ENCODE measurements at places on chromosomes 1 and 21. TPM values are rescaled to one million over a fixed set of nuclear protein-coding genes. Genes with fewer than 3 reads are reported as not detected.

- no peak for DNase-seq
These were observed at the start of gene LDLRAD2 for GRCh38 chr1:21811875-21812305. Gene LDLRAD2, plus strand, starts transcription at chr1:21812265. Its CDS starts 187 bp downstream, at chr1:21812452.

GRCh38 chr1:9281071-9281827 lies 11.4 kb upstream of the SPSB1 start:
- DNase-seq: no peak

DNA sequence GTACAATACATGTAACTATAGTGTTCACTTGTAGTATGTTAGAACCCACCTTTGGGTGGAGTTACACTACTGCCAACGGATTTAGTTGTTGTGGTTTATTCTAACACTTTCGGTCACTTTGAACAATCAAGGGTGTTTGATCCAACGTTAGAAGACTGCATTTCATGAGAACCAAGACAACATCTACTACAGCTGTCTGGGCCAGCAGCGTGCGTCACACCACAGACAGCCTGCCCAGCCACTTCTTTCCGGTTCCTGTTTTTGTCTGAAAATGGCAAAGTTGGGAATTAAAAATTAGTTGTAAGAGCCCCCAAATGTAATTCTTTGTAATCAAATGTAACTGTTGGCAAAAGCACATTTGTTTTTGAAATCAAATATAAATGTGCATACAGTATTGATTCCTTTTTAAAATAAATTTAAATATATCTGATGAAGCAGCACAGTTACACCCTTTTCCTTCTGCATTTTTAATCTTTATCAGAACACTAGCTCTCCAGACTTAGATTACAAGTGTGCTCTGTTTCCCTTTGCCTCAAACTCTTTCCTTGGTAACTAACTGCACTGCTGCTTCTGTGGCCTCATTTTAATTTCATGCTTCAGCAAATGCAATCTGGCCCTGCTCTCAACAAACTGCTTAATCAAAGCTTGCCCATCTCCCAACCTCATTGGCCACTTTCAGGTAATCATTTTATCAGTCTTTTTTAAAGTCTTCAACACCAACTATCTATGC lies 86.6 kb upstream of the DPH5 start:
- DNase-seq: peak; percentile 75

- no peak for DNase-seq
These were observed 474.3 kb upstream of the CAMK1G start for GRCh38 chr1:209109001-209109785.

- no peak for DNase-seq
These were observed 54.1 kb downstream of the MRPL37 start for GRCh38 chr1:54254055-54254454.

PM20D1 gene
- total RNA-seq: 0.59 TPM

DNA sequence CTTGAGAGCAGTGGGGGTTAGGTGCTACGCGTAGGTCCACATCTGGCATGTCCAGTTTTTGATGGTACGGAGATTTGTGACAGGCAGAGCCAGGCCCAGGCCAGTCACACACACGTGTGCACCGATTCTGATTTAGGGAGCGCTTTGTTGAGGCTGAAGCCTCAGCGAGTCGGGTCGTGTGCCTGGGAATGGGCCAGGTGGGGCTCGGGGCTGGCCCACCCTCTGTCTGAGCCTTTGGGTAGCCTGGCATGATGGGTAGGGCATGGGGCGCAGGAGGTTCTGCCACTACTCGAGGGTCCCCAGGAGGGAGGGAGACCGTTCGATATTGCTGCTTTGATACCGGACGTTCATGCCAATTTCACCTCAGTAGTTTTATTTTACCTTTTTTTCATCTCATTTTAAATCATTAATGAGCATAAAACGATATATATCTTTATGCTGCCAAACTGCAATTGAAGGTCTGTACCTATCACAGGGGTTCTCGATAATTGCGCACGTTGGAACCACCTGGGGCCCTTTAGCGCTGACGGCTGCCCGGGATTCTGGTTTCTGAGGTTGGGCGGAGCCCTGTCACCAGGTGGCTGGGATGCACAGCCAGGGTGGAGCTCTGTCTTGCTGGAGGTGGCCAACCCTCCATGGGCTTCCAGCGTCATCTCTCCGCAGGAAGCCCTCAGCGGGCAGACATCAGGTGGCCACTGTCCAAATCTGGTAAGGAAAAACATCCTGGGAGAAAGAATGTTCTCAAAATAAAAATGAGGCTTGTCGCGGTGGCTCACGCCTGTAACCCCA lies 71.9 kb downstream of the SCCPDH start:
- no peak for DNase-seq

- no peak for DNase-seq
These were observed 1.0 kb upstream of the TNNI1 start for GRCh38 chr1:201422436-201423030.

DNA sequence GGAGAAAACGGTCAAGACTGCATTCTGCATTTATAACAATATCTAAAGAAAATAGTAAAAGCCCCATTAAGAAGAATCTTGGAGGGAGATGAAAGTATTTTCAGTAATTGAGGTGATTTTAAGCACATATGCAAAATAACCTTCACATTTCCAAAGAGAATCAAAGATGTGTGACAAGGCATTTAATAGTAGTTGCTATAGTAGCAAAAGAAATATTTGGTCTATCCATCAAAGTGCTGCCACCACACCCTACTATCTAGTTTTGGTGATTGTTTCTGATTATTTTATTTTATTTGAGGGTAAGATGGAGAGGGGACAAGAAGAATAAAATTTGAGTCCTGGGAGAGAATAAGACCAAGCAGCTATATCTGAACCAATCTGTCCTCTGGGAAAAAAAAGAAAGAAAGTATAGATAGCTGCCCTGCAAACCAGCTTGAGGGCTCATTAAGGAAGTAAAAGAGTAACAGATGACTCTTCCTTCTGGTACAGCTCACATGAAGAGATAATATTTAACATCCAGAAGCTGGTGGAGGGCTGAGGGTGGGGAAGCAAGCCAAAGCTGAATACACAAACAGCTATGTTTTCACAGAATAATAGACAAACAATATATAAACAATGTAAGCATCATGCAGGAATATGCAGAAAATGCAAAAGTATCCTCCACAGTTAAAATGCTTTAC lies 47.2 kb upstream of the RASAL2 start:
- DNase-seq: no peak

GRCh38 chr1:89670163-89670562 lies 37.2 kb downstream of the LRRC8C start:
- DNase-seq: no peak

- DNase-seq: no peak
These were observed 17.7 kb downstream of the CSMD2 start for GRCh38 chr1:34147301-34147700.

- peak; percentile 68 for DNase-seq
These were observed 48.4 kb downstream of the COLGALT2 start for GRCh38 chr1:183989078-183989577.

- no peak for DNase-seq
These were observed 13.4 kb downstream of the EPRS1 start for GRCh38 chr1:220032911-220033310.

CASQ1 gene
- total RNA-seq: not detected

GPR25 gene
- total RNA-seq: not detected

MANEAL gene
- total RNA-seq: 0.74 TPM

- no peak for DNase-seq
These were observed 69.7 kb upstream of the IPO9 start for GRCh38 chr1:201759194-201759815.

DNA sequence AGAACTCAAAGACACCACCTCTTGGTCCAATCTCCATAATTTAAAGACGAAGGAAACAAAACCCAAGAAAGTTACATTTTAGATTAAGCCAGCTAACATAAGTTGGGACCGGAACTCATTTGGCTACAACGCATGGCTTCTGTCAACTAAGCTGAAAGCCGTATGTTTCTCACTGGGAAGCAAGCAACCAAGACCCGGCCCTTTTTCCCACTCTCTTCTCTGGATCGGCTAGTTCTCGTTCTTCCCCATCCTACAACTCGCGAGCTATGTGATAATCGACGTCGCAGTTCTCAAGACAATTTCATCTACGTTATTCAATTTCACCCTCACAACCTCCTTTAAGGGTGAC lies 601 bp downstream of the CCT8 start:
- DNase-seq: no peak

IL23R gene
- 14.9 TPM for total RNA-seq

- DNase-seq: no peak
These were observed 194.3 kb upstream of the GREM2 start for GRCh38 chr1:240806200-240806745.

DNA sequence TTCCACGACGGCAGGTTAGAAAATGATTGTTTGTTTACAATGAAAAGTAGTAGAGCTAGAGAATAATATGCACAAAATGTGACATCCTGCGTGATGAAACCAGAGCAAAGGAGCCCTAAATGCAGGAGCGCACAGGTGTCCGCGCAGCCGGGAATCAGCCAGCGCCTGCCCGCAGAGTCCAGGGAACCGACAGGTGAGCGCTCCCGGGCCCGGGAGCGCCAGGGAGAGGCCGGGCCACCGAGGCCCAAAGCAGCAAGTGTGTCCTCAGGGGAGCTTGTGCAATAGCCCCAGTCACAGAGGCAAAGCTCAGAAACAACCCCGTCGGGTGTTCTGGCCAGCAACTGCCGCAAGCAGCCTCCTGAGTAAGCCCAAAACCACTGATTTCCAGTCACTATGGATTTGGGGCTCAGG lies 789 bp upstream of the GALE start:
- DNase-seq: no peak

- DNase-seq: no peak
These were observed 10.9 kb downstream of the VWA5B1 start for GRCh38 chr1:20301463-20302107.

GRCh38 chr21:18253221-18253620 lies 8.6 kb downstream of the CHODL start:
- DNase-seq: no peak

DNA sequence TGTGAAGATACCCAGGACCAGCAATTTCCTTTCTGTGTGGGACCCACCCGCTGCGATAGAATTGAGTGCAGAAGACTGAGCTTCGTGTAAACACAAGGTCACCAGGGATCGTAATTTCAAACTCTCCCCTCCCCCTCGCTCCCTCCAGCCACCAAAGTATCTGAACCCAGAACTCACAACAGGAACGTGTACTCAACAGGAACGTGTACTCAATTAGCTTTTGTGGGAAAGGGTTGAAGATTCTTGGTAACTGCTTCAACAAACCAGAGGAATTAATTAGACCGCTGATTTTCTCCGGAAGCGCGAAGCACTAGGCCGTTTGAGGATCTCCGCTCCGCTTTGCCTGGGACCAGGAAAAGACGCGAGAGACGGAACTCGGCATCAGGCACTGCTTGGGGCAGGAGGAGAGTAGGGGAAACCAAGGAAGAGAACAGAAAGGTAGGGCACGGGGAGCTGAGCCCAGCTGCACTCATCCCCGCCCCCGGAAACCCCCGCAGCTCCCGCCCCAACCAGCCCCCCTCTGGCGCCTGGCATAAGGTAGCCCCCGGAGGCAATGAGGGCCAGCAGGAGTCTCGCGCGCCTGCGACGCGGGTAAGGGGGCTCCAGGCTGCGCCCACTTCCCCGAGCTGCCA lies 453 bp downstream of the DRAM2 start:
- peak; percentile 59 for DNase-seq

- no peak for DNase-seq
These were observed 15.2 kb downstream of the DBT start for GRCh38 chr1:100234432-100234831.

- DNase-seq: no peak
These were observed 10.4 kb upstream of the KLF18 start for GRCh38 chr1:44151808-44152207.

GBP4 gene
- total RNA-seq: 22.9 TPM

DNA sequence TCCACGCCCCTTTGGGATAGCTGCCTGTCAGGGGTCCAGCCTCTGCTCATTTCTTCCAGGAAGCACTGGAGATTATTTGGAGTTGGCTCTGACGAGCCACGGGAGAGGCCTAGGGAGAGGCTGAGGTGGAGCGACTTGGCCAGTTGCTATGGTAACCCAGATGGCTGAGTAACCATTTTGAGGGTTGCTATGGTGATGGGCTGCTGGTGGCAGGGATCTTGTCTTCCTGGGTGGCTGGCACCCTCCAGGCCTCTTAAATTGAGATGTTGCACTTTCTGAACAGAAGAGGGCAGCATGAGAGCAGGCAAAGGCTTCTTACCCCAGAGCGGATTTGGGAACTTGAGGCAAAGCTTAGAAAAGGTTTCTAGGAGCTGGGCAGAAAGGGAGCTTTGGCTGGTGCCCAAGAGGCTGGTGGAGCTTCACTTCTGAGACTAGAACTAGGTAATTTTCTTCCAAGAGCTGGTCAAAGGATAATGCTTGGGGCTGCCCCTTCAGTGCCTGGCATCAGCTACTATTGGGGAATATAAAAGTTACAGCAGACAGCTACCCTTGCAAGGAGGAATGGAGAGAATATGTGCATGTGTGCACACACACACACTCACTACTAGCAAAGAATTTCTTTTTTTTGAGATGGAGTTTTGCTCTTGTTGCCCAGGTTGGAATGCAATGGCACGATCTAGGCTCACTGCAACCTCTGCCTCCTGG lies 72.5 kb downstream of the NDUFS5 start:
- DNase-seq: peak; percentile 73

DNA sequence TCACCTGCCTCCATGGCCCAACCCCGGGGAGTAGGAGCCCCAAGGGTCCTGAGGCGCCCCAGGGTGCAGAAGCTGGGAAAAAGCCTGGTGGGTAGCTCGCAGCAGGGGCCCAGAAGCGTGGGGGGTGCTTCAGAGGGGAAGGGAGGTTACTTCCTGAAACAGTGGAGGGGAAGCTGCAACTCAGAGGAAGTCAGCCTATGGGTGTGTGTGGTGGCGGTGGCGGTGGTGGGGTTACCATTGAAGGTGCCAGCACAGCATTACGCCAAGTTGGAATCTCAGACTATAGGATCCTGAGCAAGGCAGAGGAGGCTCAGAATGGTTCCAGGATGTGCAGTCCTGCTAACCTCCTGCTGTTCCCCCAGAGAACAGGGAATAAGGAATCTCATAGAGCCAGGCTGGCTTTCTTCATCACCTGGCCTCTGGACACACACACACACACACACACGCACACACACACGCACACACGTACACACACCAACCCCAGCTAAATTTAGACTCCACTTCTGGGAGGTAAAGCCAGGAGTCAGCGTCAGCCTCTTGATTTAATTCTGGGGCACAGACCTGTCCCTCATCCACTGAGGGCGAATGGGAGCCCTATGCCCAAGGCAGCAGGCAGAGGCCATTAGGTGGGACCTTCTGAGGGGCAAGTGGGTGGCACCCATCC lies 1.3 kb downstream of the DENND4B start:
- DNase-seq: peak; percentile 84

LAX1 gene
- 11.6 TPM for total RNA-seq

DNA sequence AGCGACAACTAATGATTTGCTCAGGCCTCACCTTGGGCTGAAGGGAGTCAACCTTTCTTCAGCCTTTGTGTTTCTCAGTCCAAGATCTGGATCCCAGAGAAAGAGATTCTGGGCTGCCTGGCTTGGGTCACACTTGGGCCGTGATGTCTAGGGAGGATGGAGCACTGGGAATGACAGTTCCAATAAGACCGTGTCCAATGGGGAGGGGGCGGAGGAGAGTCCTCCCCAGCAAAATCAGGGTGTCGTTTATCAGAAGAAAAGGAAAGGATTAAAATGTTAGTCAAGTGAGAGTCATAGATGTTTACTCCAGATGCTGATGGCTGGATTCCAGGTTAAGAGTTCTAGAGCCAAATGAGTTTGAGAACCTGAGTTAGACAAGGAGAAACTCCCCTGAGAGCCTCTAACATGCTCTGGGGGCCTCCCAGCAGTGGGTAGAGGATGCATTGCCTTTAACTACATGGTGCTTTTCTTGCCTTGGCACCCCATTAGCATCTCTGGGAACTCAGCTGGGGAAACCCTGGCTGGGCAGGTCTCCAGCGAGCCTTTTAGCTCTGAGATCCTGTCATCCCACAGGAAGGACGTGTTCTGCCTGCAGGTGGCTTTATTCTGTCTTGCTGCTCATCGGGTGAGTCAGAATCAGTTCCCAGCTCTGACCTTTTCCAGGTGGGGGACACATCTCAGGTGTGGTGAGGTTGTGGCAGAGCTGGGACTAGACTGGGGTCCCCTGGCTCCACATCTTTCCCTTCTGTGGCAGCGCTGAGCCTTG lies 22.2 kb downstream of the NIPAL3 start:
- DNase-seq: peak; percentile 17

Data from activated naive CD4-positive, alpha-beta T cell treated with anti-CD3 and anti-CD28 coated beads for 36 hours (primary cell).